T-helper 17 cell (primary cell): ENCODE measurements at places on chromosomes 5 and 9.

DNA sequence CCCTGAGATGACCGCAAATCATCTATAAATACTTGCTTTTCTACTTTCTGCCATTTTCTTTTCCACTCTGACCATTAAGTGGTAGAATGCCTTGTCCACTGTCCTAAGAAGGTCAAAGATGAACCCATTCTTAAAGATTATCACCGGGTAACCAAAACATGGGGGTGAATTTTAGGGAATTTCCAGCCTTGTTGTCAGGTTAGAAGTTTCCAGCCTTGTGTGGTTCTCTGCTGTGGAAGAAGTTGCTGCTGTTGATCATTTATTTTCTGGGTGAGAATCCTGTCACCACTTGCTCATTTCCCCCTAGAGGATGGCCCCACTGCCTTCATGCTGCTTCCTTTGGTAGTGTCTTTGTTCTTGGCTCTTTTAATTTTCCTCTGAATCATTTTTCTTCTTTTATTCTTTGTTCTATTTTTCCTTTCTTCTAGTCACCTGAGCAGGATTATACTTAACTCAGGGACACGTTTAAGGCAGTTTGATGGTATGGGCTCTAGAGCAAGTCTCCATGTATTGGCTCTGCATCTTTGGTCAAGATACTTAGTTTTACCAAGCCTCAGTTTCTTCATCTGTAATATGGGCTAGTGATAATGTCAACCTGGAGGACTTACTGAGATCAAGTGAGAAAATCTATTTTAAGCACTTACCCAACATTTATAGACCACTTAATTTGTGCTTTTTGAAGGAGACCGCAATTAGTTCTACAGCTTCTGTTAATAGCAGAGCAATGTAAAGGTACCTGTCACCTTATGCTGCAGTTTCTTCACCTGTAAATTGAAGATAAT, 266.2 kb downstream of the ARHGAP26 start:
- no peak for DNase-seq
- no peak overlapping the region for H3K4me3 ChIP-seq
- peaks cover 9% of the 10 kb centered on the region for H3K36me3 ChIP-seq
- H3K27me3 ChIP-seq = no peaks in the 10 kb centered on the region

DNA sequence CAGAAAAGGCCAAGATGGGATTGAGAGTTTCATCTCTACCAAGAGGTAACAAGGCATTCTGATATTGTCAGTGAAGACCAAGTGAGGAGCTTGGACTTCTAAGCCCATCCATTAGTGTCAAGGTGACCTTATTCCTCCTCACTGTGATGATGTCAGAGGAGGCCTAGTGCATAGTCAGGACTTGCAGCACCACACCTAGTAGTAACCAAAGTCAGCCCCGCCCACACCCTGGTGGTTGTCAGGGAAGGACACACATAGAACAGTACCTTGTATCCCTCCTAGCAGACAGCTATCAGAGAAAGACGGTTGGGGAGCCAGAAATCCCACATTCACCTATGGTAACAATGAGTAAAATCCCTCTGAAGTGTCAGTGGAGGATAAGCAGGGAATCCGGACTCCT, 111.7 kb downstream of the AP3B1 start:
- H3K4me3 ChIP-seq = no peak overlapping the region
- H3K36me3 ChIP-seq = no peaks in the 10 kb centered on the region
- no peak for DNase-seq
- no peaks in the 10 kb centered on the region for H3K27me3 ChIP-seq
- peaks cover 13% of the 10 kb centered on the region for H3K4me1 ChIP-seq
- no peak overlapping the region for H3K27ac ChIP-seq

DNA sequence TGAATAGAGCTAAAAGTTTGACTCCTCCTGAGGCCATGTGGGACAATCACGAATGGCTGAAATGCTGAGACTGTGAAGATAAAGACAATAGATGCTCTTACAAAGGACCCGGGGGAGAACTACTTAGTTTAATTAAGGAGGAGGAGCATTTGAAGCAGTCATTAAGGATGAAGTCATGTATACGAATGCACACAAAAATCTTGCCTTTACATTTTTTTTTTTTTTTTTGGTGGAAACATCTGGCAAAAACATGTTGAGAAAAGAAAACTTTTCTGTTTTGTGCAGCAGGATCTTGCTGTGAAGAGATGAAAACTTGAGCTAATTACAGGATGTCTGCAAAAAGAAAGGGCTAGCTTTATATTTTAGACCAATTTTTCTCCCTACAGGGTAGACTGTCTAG, 42.3 kb upstream of the NR3C1 start:
- H3K36me3 ChIP-seq = no peaks in the 10 kb centered on the region
- peaks cover 4% of the 10 kb centered on the region for H3K4me1 ChIP-seq
- DNase-seq = no peak

DNA sequence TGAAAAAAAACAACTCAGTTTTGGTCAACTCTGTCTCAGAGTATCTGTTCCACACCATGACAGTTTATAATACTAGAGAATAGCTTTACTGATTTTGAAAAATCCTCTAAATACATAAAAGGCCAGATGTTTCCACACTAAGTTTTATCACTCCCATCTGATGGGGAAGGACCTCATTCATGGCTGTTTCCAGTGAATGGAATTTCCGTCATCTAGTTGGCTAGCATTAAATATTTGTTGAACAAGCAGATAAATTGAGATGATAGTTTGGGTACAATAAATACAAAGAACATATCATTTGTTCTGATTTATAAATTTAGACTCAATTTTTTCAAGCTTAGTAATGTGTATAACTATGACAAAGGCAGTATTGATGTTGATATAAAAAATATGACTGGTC, 408.5 kb downstream of the PTPRD start:
- no peak overlapping the region for H3K27ac ChIP-seq
- H3K36me3 ChIP-seq = no peaks in the 10 kb centered on the region
- no peak for DNase-seq
- no peak overlapping the region for H3K4me3 ChIP-seq
- no peaks in the 10 kb centered on the region for H3K27me3 ChIP-seq
- H3K4me1 ChIP-seq = no peaks in the 10 kb centered on the region

GRCh38 chr5:2251751-2252150, 369.0 kb upstream of the IRX4 start:
- H3K36me3 ChIP-seq = no peaks in the 10 kb centered on the region
- no peak for DNase-seq
- H3K27me3 ChIP-seq = no peaks in the 10 kb centered on the region
- H3K4me1 ChIP-seq = no peaks in the 10 kb centered on the region

DNA sequence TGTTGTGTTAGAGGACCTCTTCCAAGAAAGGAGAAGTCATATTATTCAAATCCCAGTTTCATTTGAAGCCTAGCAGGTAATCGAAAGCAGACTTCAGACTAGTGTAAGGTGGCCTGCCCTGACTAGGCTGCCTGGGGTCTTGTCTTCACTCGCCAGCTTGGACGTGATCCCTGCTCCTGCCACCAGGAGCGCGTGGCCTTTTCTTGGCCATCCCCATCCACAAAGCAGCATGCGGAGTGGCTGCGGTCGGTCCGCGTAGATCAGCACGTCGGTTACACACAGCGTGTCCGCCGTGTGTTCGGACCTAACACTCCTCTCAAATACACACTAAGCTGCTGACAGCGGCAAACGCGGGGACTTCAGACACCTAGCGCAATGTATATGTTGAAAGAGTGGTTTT, 37.3 kb downstream of the CFAP77 start:
- H3K27ac ChIP-seq = no peak overlapping the region
- no peak overlapping the region for H3K4me3 ChIP-seq
- DNase-seq = no peak
- H3K4me1 ChIP-seq = no peaks in the 10 kb centered on the region
- peaks cover 3% of the 10 kb centered on the region for H3K36me3 ChIP-seq

- H3K36me3 ChIP-seq = no peaks in the 10 kb centered on the region
- H3K4me3 ChIP-seq = no peak overlapping the region
- H3K4me1 ChIP-seq = no peaks in the 10 kb centered on the region
Observed at GRCh38 chr9:90538566-90538965, 104.1 kb downstream of the DIRAS2 start.

- no peaks in the 10 kb centered on the region for H3K36me3 ChIP-seq
- no peak overlapping the region for H3K27ac ChIP-seq
- DNase-seq = no peak
Observed at GRCh38 chr5:6676702-6677101, 36.5 kb upstream of the TENT4A start.

DNA sequence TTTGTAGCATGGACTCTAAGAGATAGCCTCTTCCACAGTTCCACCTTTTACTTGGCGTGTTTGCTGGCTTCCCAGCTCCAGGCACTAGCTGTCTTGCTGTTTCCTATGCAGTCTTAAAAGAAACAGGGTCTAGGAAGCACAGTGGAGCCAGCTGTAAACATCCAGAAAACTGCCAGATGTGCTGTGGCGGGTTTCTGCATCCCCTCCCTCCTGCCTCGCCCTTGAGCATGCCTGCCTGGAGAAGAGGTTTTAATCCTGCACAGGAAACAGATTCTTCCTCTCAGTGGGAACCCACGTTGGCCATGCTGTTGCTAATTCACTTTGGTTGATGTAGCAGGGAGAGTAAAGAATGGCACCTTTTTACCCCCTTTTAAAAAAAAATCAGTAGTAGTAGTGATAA, 121.3 kb downstream of the RPS23 start:
- no peak overlapping the region for H3K27ac ChIP-seq
- H3K27me3 ChIP-seq = no peaks in the 10 kb centered on the region

GRCh38 chr5:137794863-137795262, 40.7 kb upstream of the HNRNPA0 start:
- H3K4me3 ChIP-seq = no peak overlapping the region
- DNase-seq = no peak
- no peak overlapping the region for H3K27ac ChIP-seq
- H3K27me3 ChIP-seq = no peaks in the 10 kb centered on the region
- no peaks in the 10 kb centered on the region for H3K4me1 ChIP-seq

DNA sequence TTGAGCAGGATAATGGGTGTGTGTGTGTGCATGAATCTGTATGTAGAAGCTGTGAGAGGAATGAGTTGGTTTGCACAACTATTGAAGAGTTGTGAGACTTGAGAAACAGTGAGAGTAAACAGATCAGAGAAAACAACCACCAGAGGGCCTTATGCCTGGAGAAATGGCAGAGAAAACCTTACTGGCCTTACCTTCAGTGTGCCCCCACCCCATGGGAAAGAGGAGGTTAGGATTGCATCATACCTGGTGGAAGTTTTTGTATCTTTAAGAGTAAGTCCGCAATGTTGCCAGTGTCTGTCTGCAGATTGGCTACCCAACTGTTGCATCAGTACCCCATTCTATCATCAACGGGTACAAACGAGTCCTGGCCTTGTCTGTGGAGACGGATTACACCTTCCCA, 1909.4 kb upstream of the WWC1 start:
- no peaks in the 10 kb centered on the region for H3K27me3 ChIP-seq
- H3K27ac ChIP-seq = no peak overlapping the region
- DNase-seq = no peak
- no peaks in the 10 kb centered on the region for H3K36me3 ChIP-seq

DNA sequence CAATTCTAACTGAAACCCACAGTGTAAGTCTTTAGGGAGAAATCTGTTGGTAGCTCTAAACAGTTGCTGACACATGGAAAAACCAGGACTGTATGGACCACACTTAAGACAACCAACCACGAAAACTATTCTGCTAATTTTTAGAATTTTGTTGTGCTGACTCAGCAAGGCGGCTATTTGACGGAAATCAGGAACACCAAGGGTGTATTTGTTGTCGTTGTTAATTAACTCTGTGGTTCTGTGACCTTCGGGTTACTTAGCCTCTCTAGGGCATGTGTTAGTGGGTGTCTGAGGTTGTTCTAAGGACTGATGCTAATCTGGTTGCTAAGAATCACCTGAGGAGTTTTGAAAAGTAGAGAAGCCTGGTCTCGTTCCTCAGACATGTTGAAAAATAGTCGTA, 79.2 kb downstream of the ATP10B start:
- DNase-seq = no peak
- H3K27ac ChIP-seq = no peak overlapping the region
- peaks cover 6% of the 10 kb centered on the region for H3K27me3 ChIP-seq
- H3K4me3 ChIP-seq = no peak overlapping the region

DNA sequence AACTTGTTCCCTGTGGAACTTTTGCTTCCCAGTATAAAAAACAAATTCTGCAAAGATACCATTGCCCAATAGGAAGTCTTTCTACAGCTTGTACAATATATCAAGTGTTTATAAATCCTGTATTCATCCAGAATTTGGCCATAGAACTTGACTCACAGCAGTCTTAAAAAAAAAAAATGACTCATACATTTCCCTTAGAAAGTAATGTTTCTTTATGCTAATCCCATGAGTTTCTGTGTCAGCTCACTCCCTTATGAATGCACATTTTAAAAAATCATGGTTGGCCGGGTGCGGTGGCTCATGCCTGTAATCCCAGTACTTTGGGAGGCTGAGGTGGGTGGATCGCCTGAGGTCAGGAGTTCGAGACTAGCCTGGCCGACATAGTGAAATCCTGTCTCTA, 89.3 kb upstream of the DMRT1 start:
- H3K4me3 ChIP-seq = no peak overlapping the region
- H3K27ac ChIP-seq = no peak overlapping the region
- no peak for DNase-seq
- no peaks in the 10 kb centered on the region for H3K36me3 ChIP-seq

- peaks cover 2% of the 10 kb centered on the region for H3K4me1 ChIP-seq
- H3K4me3 ChIP-seq = no peak overlapping the region
- H3K27ac ChIP-seq = peak overlapping the region; percentile 72
- DNase-seq = no peak
Observed at GRCh38 chr5:179599100-179599499, 24.4 kb downstream of the HNRNPH1 start.

DNA sequence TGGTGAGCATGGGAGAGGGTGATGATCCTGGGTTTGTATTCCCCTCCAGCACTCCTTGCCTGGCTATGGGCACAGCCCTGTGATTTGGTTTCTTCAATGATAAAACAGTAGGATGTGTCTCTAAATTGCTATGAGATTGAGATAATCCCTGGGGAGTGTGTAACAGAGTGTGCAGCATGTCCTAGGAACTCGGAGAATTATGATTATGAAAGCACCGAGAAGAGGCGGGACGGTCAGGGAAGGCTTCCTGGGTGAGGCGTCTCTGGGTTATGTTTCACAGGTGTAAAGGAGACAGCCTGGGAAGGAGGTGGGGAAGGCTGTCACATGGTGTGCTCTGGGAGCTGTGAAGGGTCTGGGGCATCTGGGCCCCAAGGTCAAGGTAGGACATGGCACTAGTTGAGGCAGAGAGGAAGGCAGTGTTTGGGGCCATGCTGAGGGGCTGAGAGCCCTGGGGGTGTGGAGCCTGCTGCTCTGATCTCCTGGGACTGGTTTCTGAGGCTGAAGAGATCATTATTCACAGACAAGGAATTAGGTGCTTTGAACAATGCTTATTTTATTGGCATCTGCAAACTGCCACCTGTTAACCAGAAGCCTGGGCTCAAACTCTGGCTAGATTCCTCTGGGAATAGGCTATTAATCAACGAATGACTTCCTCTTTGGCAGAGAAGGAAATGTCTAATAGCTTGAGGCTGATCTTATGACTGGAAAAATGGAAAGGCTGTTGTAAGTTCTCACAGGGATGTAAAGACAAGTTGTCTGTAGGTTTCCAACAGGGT, 73.8 kb upstream of the IL12B start:
- peaks cover 3% of the 10 kb centered on the region for H3K36me3 ChIP-seq
- DNase-seq = no peak
- peaks cover 26% of the 10 kb centered on the region for H3K27me3 ChIP-seq

GRCh38 chr9:114894206-114894605, 36.2 kb downstream of the TNFSF8 start:
- no peaks in the 10 kb centered on the region for H3K27me3 ChIP-seq
- H3K4me1 ChIP-seq = peaks cover 31% of the 10 kb centered on the region
